ENCODE measurements at places on chromosomes 7 and 10.
A peak's percentile ranks its signal among the peaks of the same experiment; 100 is the strongest.

- no peak for DNase-seq
Observed at GRCh38 chr10:36780158-36780557, 345.2 kb upstream of the ANKRD30A start.

GRCh38 chr10:103502849-103503660 is 9.6 kb downstream of the NEURL1 start:
- DNase-seq = no peak

GRCh38 chr7:47402941-47403866 is 178.7 kb downstream of the TNS3 start:
- DNase-seq = no peak

DNA sequence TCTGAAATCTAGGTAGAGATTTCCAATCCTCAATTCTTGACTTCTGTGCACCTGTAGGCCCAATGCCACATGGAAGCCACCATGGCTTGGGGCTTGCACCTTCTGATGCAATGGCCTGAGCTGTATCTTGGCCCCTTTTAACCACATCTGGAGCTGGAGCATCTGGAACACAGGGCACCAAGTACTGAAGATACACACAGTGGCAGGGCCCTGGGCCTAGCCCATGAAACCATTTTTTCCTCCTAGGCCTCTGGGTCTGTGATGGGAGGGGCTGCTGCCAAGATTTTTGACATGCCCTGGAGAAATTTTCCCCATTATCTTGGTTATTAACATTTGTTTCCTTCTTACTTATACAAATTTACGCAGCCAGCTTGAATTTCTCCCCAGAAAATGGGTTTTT is 39.1 kb downstream of the GCC1 start:
- DNase-seq = no peak

GRCh38 chr7:74083928-74084721 is 521 bp downstream of the LIMK1 start:
- DNase-seq = peak; percentile 28

Measured in GM19239 (cell line).